ENCODE measurements at places on chromosomes 2 and 18.

DNA sequence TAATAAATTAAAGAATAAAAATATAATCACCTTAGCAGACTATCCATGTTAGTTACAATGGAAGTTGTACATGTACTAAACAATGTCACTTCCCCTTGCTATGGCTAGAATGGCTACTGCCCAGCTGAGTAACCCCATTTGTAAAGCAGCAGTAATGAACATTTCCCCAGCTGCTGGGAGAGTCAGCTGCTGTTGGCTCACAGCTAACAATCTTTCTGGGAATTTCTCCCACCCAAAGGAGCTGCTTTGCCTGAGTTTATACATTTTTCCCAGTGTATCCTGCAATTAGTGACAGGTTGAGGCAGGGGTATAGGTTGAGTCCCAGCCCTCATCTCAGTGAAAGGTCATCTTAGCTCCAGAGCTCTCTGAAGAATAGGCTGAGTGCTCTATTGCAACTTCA lies 665.6 kb upstream of the KLHL29 start:
- DNase-seq, result no peak

GRCh38 chr2:69615078-69615625 lies 28.4 kb downstream of the AAK1 start:
- no peak for DNase-seq

GRCh38 chr18:48308027-48308635 lies 101.1 kb downstream of the ZBTB7C start:
- no peak for DNase-seq

DNA sequence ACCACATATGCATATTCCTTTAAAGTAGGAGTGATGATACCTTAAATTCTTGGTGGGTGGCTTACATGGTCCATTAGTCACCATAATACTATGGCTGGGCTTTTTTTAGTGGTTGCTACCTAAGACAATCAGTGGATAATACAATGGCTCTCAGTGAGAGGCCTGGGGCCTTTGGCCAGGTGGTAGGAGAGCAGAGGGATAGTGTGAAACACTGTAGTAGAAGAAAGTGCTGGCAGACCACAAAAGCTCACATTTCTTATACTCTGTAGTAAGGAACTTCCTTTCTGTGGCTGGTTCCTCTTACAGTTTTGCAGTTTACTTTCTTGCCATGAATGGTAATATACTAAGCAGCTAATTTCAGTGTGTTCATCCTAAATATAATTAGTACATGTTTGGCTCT lies 583.5 kb downstream of the XIRP2 start:
- DNase-seq, result no peak

DNA sequence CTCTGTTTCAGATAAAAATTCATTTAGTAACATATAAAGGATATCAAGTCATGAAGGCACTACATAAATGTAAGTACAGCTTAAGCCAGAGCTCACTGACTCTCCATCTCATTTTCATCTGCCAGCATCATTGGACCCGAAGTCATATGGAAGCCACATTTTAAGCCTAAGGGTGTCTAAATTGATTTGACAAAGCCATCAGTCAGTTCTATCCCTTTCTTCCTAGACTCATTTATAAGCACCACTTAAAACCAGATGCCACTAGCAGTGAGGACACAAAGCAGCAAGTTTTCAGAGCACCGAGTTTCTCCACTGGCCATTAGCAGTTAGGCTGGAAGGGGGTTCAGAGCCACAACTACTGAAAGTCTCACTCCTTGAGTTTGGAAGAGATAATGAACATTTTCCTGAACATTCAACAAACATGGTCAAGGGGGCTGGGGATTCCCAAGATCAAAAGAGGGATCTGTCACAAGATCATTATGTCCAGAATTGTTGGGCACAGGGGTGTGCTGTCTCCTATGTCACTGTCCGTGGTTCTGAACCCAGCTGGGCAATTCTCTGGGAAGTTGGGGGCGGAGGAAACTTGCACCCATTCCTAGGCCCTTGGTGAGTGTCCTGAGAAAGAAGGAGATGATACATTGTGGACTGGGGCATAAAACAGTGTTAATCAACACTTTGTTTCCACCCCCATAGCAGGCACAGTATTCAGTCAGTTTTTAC lies 158.5 kb upstream of the LMAN1 start:
- DNase-seq, result no peak

DNA sequence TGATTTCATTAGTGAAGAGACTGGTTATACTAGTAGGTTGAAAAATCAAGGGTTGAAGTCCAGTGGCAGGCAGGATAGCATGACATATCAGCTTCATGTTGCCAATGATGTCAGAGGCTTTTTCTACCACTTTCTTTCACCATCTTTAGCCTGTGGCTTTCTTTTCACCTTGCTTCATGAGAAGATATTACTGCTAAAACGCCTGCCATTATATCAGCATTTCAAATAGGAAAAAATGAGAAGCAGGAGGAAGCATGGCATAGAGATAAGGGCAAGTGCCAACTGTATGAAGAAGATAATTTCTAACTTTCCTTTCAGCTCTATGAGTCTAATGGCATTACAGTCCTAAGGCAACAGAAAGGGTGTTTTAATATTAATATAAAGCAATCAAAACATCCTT lies 270.2 kb upstream of the SYT4 start:
- DNase-seq, result no peak

DNA sequence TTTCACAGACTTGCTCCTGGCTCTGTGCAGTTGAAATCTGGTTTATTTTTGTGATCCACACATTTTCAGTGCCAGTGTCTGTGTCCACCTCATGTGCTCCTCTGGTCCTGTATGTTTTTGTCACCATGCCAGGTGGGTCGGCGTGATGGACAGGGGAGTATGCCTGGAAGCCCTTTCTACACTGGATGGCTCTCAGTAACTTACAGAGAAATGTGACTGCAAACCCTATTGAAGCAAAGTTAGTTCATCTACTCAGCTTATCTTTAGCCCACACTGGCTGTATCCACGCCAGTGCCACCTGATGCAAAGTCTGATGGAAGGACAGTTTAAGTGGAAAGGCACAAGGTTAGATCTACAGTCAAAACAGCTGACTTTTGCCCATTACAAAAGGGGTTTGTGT lies 4.3 kb downstream of the IMPA2 start:
- DNase-seq, result no peak

DNA sequence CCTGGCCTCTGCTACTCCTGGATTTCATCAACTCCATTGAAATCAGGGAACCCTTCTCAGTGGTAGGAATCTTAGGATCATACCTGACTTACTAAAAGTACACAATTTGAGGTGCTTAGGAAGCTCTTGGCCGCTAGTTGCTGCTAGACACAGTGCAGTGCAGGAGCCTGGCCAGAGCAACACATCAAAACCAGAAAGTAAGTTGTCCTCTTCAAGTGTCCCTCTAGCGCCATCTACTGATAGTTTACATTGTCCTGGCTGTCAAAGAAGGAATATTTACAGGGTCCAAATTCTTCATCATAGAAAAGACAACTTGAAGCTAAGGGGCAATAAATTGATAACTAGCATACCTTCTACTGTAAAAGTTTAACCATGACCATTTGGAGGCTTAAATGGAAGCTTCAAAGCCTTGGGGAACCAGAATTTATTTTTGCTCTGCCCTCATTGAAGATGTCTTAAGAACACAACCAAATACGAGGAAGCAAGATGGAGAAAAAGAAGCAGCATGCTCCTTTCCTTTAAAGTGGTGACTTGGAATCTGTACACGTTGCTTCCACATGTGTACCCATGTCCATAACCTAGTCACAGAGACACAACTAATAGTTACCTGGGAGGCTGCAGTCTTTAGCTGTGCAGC lies 889.1 kb upstream of the GCFC2 start:
- DNase-seq, result peak; percentile 69

- no peak for DNase-seq
These were observed 157.1 kb downstream of the RIT2 start for GRCh38 chr18:42958353-42958752.

DNA sequence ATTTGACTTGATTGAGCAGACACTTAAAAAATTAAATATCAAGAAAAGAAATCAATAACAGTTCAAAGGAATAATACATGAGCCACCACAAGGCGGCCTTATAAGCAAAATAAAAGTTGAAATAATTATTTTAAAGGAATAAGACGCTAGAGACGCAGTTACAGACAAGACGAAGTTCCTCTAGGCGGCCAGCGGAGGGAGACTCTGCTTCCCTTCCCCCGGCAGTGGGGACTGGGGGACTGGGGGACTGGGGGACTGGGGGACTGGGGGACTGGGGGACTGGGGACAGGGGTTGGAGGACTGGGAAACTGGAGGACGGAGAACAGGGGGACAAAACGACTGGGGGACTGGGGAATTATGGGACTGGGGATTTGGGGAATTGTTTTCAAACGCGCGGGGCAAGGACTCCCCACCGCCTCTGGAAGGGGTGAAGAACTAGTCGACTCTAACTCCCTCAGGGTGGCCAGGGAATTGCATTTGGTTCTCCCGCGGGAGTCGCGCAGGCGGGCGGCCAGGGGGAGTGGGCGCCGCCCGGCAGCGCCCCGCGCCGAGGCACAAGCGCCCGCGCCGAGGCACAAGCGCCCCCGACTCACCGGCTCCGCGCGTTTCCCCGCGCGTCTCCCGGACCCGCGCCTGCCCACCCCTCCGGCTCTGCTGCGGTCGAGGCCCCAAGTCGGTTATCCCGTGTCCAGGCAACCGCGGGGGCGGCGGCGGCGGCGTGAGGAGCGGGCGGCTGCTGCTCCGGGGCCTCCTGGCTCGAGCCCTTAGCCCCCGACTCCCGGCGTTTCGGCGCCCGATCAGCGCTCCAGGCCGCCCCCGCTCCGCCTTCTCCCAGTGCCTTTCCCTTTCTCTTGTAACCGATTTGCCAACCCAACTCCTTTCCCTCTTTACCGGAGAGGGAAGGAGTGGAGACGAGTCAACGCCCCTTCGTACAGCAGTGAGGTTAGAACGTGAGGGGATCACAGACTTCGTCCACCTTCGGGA lies at the start of gene CCDC178:
CCDC178 (minus strand) TSS at position 662 of the 984 bp plus-strand sequence. CDS start 28,633 bp downstream, outside the sequence.
- DNase-seq, result no peak

GRCh38 chr2:65291216-65292105 lies 63.8 kb downstream of the ACTR2 start:
- no peak for DNase-seq
